ENCODE measurements at places on chromosomes 2 and 18.

GRCh38 chr2:96116424-96116878, at the start of gene ADRA2B:
Gene ADRA2B, minus strand, starts transcription at chr2:96116571. Its CDS starts 422 bp downstream, at chr2:96116149.
- DNase-seq, result no peak

GRCh38 chr2:122739732-122740593, 984.5 kb downstream of the TSN start:
- DNase-seq, result no peak

DNA sequence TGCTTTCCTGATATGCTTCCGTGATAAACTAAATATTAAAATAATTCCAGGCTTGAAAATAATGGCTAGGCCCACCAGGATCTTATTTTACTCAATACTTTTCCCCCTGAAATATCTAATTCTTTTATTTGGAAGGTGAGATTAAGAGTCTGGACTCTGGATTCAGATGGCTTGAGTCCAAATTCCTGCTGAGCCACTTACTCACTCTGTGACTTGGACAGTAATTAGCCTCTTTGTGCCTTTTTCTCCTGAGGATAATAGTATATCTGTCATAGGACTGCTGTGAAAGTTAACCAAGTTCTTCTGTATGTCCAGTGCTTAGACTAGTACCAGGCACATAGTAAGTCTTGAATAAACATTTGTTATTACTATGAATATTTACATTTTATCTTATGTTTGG, 127.3 kb upstream of the ERBB4 start:
- DNase-seq, result no peak

DNA sequence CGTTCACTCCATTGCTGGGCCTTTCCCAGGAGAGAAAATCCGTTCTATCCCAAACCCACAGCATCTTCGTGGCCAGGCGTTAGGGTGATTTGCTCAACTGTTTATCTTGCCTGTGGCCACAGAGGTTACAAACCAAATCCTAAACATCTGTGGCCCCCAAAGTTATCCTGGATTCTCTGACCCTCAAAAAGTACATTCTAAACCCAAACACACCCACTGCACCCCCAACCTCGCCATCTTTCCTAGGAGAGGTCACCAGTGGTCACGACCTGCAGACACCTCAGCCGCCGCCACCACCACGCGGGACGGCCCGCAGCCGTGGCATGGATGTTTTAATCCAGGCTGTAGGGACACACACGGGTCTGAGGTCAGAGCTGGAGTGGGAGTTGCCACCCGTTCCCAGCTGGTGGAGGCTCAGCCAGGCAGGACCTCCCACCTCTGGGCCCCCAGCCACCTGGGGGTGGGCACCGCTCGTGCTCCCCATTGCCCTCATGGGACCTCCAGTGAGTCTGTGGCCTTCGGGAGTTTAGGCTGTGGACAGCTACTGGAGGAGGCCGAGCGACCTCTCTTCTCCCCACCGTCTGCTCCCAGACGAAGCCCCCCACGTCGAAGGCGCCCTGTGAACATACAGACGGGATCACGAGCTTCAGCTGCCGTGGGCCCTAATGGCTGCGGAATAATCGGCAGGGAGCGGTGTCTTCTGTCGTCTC, 72.0 kb downstream of the KCNG2 start:
- DNase-seq, result no peak

GRCh38 chr2:146950911-146951310, 893.9 kb upstream of the ACVR2A start:
- no peak for DNase-seq

DNA sequence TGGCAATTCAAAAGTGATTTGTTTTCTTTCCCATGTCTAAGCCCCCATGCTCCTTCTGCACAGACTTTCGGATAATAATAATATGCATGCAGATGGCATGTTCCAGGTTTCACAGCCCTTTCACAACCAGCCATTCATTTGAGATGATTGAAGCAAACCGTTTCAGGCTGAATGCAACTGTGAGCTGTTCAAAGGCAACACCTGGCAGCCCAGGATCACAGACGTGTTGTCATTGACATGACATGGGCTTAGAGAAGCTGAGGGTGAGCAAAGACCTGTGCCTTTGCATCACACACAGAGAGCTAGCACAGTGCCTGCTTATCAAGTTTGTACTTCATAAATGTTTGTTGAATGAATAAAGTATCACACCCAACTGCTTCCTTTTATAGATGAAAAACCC, 12.4 kb upstream of the ERMN start:
- DNase-seq, result no peak

DNA sequence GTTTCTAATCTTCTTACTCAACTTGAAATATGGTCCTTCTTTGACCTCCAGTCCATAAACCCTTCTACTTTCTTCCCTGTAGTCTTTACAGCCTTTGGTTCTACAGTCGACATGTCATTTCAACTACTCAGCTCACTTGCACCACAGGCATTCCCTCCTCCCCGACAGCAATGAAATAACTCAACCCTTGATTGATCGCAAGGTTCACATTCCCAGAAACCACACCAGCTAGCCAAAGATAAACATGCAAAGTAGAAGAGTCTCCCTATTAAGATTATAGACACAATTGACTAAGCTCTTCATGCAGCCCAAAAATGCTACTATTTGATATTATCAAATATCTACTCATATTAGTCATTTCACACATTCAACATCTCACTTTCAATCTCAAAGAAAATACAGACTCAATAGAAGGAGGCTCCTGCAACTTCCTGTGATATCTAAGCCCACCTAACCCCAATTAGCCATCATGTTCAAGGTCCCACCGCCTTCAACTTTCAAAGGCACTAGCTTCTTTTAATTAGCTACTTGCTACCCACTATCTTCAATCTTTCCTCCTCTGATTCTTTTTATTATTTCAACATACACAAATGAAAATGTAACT, 50.8 kb downstream of the RTTN start:
- DNase-seq, result no peak

DNA sequence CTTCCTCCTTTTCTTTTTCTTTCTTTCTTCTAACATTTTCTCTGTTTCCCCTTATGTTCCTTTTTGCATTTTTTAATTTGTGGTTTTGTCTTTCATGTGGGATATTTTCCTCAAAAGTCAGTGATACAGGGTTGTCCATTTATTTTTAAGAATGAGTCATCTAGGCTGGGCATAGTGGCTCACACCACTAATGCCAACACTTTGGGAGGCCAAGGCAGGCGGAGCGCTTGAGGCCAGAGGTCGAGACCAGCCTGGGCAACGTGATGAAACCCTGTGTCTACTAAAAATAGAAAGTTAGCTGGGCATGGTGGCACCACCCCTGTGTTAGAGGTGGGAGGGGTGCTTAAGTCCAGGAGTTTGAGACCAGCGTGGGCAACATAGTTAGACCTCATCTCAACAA, 35.8 kb downstream of the KATNAL2 start:
- DNase-seq, result no peak

DNA sequence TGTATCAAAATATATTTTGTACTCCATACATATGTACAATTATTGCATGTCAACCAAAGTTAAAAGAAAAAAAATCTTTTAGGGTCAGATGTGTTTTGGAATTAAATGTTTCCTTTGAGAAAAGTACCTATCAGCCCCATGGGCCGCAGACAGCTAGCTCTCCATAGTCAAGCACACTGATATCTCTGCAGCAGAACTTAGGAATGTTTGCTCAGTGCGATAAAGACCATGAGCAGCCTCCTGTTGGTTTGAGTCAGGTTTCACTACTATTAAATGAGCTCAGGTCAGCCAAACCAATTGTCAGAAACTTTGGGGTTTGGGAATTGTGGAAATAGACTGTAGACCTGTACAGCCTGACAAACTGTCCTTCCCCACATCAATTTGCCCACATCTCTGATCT, 33.7 kb downstream of the LCT start:
- DNase-seq, result no peak
